ENCODE measurements at places on chromosomes 6 and 20.
A peak's percentile ranks its signal among the peaks of the same experiment; 100 is the strongest.

- no peak for DNase-seq
These were observed 213.7 kb downstream of the GRIK2 start for GRCh38 chr6:101607111-101607690.

- DNase-seq, result no peak
These were observed 106.3 kb downstream of the ZDHHC14 start for GRCh38 chr6:157487110-157487773.

- no peak for DNase-seq
These were observed 339.6 kb downstream of the ARHGAP18 start for GRCh38 chr6:129370268-129370916.

GRCh38 chr20:44717986-44718385, 2.8 kb downstream of the CCN5 start:
- no peak for DNase-seq

DNA sequence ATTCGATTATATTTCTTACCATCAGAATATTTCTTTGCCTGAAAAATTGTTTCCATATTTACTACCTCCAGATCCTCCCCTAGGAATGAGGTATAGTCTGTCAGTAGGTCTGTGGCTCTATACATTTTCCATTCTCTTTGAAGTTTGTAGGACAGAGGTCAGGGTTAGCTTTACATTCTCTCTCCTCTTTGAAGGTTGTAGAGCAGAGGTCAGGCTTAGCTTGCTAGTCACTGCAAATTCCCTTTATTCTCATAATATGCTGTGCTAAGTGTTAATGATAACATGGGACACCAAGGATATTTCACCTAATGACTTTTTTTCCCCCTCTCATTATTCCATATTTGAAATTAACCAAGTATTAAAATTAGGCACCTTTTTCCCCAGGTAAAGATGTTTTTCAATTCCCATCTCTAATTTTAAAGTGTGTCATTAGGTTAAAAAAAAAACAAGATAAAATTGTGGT, 411.2 kb downstream of the PHF3 start:
- no peak for DNase-seq

GRCh38 chr6:19465256-19465655, 371.9 kb upstream of the ID4 start:
- no peak for DNase-seq

DNA sequence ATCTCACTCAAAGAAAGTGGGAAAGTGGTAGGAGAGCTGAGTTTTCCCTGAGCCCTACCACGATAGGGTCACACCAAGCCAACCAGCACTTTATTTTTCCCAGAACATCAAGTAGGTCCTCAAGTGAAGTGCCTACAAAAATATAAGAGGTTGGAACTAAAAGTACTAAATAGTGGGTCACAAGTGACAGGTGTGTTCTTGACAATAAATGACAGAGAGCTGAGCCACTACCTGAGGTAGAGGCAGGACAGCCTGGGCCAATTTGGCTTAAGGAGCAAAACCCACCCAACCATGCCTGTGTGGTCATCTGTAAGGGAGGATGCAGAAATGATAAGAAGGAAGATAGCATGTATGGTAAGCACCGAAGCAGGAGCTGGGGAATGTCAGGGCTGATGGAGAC, 154.8 kb upstream of the SSTR4 start:
- no peak for DNase-seq

- DNase-seq, result no peak
These were observed 52.4 kb downstream of the RALY start for GRCh38 chr20:34045930-34046725.

GRCh38 chr6:91352878-91353277, 766.0 kb upstream of the MAP3K7 start:
- DNase-seq, result no peak

DNA sequence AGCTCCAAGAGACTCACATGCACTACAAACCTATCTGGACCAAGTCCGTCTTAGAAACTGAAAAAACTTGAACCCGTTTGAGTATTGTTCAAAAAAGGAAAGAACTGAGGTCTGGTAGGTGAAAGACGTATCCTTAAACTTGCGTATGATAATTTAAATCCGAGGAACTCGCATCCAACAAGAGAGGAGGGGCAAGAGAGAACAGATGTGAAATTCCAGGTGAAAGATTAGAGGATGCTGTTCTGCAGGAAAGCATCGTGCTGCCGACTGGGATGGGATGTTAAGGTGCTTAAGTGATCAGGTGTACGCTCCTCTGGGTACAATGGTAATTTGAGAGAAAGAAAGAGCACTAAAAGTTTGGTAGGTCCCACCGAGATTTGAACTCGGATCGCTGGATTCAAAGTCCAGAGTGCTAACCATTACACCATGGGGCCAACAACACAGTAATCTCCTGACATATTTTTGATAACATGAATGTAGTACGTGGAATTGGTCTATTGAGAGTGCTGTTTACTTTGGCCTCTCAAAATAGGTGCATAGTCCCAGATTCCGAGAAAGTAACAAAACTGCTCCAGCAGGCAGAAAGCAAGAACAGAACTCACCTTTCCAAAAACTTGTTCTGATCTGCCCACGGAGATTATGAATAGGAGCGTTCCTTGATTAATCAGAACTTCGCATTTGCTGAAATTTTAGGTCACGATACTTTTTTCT, 53.5 kb upstream of the BTN3A2 start:
- DNase-seq, result peak; percentile 50

DNA sequence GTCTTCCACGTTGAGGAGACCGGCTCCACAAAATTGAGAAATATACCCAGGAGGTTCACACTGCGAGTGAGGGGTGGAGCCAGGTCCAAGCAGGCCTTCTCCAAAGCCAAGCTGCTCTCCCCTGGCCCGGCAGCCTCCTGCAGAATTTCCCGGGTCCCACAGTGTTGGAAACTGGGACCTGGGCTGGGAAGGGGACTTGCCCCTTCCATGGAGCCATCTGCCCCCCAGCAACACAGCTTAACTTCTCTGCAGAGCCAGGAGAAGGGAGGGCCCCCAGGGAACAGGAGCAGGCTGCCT, 35.4 kb downstream of the MDFI start:
- no peak for DNase-seq

- no peak for DNase-seq
These were observed 84.5 kb upstream of the FYN start for GRCh38 chr6:111957623-111958315.

DNA sequence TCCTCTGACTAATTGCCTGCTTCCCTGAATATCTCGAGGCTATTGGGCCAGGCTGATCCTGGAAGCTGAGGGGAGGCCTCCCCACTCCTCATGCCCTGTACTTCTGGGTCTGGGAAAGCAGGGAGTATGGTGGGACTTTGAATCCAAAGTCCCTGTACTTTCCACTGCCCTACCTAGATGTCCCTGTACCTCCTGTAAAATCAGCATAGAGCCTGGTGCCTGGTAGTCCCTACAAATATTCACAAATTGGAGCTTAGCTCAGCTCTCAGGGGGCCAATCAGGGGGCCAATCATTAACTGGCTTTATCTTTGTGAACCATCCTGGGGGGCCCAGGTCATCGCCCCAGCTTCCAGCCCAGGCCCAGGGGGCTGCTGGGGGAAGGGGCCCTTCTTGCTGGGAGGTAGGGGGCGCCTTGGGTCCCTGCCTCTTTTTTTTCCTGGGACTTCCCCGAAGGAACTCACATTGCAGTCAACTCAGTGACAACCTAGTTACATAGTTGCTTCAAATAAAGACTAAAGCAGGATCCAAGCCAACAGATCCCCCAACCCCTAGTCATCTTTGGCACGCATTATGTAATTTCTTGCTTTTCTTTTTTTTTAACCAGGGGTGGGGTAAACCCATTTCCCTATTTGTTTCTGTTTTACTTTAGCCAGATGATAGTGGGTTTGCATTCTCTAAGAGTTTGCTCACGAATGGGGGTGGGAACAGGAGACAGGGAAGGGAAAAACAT, 6.9 kb upstream of the VEGFA start:
- no peak for DNase-seq

DNA sequence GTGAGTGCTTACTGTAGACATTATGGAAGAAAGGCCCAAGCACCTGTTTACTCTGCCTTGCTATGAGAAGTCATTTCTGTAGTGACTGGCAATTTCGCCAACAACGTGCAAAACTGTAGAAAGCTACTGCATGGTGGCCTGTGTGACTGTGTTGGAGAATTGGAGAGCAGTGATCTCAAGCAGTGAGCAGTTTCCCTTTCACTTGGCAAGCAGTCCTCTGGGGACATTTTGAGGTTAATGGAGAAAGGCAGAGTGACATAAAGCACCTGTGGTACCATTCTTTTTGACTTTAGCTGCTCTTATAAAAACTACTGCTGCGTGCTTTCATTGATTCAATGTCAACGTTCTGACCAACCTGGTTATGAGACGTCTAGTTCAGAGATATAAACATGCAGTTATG, 382.6 kb upstream of the JAG1 start:
- DNase-seq, result no peak

- no peak for DNase-seq
These were observed 92.2 kb upstream of the F13A1 start for GRCh38 chr6:6412700-6413099.

- peak; percentile 17 for DNase-seq
These were observed 4.2 kb upstream of the IRF4 start for GRCh38 chr6:387293-387741.

DNA sequence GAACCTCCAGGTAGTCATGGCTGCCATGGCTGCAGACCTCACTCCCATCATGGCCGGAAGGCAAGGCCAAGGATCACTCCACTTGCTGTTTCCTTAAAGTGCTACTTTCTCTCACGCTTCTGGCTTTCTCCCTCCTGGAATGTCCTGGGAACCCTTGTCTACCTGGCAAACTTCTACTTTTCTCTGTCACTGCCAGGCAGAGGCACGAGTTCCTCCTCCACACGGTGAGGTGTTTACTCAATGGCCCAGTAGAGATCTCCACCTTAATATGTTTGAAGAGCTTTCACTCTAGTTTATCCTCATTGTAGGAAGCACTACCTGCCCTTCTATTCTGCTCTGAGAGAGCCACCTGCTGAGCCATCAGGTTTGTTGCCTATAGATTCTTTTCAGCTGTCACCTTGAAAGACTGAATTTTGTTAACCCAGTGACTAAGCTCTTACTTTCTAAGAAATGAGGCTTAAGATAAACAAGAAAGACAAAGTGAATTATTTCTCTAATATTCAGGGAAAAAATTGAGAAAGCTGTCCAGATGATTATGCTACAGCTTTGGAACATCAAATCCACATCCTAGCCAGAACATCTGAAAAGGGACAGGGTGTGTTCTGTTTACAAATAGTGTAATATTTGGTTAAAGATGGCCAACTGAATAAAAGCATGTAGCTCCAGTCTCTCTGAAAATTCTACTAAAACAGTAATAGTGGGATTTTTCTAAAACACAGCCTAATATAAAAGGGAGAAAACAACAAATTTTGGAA, 54.9 kb downstream of the PLAGL1 start:
- DNase-seq, result no peak

Measured in NCI-H446 treated with DMSO at 0.1 percent for 48 hours (cell line).